ENCODE measurements at places on chromosomes 2 and 18. TPM values are rescaled to one million over a fixed set of nuclear protein-coding genes. Genes with fewer than 3 reads are reported as not detected.

The MZT2B gene
- 184 TPM for total RNA-seq

The GCG gene
- not detected for total RNA-seq

The DGKD gene
- total RNA-seq: 25.8 TPM

The SEMA4F gene
- total RNA-seq: 14.5 TPM

The YWHAQ gene
- 266 TPM for total RNA-seq

The B4GALT6 gene
- total RNA-seq: 1.5 TPM

The KLHL14 gene
- total RNA-seq: 2.8 TPM

The ABCG5 gene
- total RNA-seq: not detected

The NEU2 gene
- not detected for total RNA-seq

The EVA1A gene
- total RNA-seq: not detected

The ARHGAP28 gene
- 6.2 TPM for total RNA-seq

The PAIP2B gene
- total RNA-seq: 12.9 TPM

The GCKR gene
- 0.69 TPM for total RNA-seq

The CROCC2 gene
- total RNA-seq: not detected

DNA sequence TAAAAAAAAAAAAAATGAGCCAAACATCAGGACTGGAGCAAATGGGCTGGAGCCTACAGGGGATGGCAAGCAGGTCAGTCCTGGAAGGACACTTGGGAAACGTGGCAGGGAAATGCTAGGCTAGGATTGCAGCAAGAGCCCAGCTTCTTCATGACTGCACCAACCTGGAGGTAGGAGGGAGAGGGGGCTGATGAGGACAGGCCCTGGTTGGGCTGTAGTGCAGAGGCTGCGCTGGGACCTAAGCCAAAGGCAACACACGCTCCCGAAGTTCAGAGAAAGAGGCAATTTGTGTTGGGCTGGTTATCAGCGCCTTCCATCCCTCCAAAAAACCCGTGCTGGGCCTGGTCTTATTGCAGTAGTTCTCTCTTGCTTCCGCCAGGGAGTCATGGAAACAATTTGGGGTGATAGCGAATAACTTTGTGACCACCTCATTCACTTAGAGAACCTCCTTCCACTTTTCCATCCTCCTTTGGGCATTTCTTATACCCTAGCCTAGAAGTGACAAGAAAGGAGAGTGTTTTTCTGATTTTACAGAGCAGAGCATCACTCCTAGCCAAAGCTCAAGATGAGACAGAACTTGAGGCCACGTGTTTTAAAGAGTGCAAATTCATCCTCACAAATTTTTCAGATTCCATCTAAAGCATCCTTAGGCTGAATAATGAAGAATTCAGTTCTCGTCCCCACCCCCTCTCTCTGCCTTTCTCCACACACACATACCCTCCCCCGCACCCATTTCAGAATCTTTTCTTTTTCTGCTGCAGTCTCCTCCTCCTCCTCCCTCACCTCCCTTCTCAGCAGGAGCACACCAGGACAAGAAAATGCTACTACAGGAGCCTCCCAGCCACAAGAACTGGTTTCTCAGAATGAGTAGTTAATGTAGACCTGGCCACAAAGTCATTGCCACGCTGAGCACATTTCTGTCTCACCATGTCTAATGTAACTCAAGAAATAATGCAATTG is 82.5 kb upstream of the STPG4 start:
- peak; percentile 75 for DNase-seq

GRCh38 chr2:216949700-216950413 is 90.0 kb upstream of the TNP1 start:
- DNase-seq: no peak

DNA sequence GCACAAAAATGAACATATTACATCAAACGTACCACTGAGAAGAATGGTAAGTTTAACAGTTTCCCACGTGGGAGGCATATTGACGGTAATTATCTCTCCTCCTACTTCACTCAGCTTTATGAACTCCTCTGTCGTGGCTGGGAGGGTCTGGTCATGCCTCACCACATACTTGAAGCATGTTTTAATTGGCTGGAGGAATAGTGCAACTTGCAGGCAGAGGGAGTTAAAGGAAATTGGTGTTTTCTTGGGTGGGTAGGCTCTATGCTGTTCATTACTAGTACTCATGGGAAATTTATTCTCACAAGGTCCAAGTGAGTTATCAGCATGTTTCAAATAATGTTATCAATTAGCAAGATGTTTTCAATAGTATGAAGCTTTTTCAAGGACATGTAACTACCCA is 767.0 kb downstream of the PLCL1 start:
- no peak for DNase-seq

GRCh38 chr2:30136764-30137444 is 9.9 kb upstream of the YPEL5 start:
- DNase-seq: no peak

- peak; percentile 60 for DNase-seq
Observed at GRCh38 chr2:226030788-226031646, 631.5 kb downstream of the NYAP2 start.

DNA sequence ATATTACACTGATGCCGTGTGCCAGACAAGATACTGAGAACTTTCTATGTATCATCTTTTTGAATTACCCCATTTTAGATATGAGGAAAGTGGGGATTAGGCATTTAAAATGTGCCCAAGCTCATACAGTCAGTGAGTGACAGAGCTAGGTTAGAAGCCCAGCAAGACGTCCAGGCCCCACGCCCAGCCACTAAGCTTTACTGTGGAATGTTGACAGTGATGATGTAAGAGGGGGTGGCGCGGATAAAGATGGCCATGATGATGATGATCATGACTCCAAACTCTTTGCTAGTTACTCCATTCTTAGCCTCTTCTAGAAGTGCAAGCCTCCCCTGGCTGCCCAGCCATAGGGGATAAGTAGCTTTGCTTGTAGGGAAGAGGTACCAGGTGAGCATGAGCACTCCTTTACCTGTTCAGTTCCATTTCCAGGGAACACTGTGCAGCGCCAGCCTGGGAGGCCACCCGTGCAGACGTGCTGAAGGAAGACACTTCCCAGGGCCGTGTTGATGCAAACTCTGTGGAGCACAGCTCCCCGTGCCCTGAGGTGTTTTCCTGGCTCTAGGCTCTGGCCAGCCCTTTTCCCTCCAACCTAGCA is 65.5 kb downstream of the BCL2L11 start:
- DNase-seq: no peak

DNA sequence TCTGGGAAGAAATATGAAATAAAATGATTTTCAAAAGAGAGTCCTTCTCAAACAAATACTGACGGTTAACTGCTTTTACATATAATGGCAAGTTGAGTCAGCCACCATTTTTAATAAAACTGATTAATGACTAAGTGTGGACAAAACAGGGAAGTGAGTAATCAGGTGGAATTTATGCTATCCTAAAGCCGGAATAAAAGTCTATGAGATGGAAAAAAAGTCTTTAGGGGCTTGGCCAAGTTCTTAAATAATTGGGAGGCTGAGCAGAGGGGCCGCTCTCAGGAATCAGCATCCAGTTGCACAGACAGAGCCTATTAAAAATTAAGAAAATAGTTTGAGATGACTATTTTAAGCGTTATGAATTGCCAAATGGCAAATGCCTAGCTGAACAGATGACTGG is 58.6 kb upstream of the AFF3 start:
- DNase-seq: no peak

GRCh38 chr2:182666674-182667314 is 49.3 kb upstream of the DNAJC10 start:
- no peak for DNase-seq

- DNase-seq: no peak
Observed at GRCh38 chr2:35986871-35987270, 368.7 kb upstream of the CRIM1 start.

GRCh38 chr2:29273004-29273684 is 157.9 kb downstream of the CLIP4 start:
- no peak for DNase-seq

GRCh38 chr2:240392948-240393830 is 42.3 kb upstream of the GPC1 start:
- DNase-seq: no peak

GRCh38 chr18:8121101-8121500 is 488.1 kb upstream of the RAB12 start:
- DNase-seq: no peak

- DNase-seq: no peak
Observed at GRCh38 chr18:75276818-75277609, 66.4 kb downstream of the TSHZ1 start.

GRCh38 chr2:152242787-152243472 is 67.4 kb upstream of the STAM2 start:
- no peak for DNase-seq

DNA sequence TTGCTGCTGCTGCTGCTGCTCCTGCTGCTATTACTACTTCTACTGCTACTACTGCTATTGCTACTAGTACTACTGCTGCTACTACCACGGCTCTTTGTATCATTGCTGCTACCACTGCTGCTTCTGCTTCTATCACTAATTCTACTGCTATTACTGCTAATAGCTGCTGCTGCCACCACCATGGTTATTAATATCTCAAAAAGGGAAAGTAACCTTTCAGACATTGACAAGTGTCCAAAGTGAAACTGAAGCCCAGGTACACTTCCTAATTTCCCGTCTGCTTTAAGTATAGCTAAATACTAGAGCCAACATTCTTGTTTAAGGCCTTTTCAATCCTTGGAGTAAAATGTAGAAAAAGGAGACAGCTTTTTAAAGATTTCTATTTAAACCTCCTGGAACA is 45.4 kb upstream of the EHBP1 start:
- no peak for DNase-seq

GRCh38 chr2:233799716-233800115 is 21.6 kb downstream of the MROH2A start:
- DNase-seq: no peak

DNA sequence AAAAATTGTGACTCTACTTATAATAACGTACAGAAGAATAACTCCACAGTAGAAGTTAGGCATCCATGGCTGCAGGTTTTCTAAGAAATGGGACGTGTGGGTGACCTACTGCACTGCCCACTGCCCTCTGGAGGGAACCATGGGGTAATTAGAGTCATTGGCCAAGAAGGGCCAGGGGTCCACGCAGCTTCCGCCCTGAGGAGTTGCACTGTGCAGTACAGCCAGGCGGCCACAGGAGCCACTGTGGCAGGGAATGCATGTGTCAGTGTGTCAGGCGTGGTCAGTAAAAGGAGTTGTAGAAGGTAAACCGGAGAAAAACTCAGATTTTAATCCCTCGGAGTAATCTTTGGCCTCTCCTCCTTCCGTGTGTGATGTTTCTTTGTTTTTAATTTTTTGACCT is 24.8 kb downstream of the NCK2 start:
- no peak for DNase-seq

- DNase-seq: peak; percentile 18
Observed at GRCh38 chr2:43033466-43034241, 192.8 kb downstream of the ZFP36L2 start.

DNA sequence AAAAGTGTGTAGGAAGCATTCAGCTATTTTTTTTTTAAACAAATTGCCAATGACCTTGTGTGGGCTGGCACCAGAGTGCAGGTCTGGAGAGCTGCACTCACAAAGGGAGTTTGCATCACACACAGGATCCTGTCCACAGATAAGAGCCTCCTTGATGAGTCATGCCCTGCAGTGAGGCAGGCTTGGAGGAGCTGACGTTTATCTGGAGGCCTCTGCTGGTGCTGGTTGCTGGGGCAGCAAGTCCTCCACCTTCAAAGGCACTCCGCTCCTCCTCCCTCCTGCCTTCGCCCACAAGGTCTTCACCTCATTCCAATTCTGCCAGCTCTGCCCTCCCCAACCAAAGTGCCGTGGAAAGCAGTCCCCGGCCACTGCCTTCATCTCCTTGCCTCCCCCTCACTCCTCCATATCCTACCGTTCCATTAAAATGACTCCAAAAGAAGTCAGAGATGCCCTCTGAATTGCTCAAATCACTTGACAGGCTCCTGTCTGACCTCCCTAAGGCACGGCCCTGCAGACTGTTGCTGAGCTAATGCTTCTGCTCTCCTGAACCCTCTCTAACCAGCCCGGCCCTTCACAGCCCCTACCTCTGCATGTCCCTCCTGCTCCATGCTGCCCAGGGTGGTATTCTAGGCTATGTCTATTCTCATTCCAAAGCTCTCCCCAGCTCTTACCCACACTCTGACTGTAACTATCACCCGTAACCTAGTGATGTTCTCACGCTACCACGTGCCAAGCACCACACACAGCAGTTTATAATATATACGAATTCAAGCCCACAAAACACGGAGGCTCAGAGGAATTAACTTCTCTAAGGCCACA is 30.9 kb downstream of the LONRF2 start:
- DNase-seq: peak; percentile 82

- DNase-seq: no peak
Observed at GRCh38 chr2:56770490-56770889, 586.7 kb downstream of the CCDC85A start.

- DNase-seq: no peak
Observed at GRCh38 chr2:235191486-235191885, 239.7 kb downstream of the SH3BP4 start.

DNA sequence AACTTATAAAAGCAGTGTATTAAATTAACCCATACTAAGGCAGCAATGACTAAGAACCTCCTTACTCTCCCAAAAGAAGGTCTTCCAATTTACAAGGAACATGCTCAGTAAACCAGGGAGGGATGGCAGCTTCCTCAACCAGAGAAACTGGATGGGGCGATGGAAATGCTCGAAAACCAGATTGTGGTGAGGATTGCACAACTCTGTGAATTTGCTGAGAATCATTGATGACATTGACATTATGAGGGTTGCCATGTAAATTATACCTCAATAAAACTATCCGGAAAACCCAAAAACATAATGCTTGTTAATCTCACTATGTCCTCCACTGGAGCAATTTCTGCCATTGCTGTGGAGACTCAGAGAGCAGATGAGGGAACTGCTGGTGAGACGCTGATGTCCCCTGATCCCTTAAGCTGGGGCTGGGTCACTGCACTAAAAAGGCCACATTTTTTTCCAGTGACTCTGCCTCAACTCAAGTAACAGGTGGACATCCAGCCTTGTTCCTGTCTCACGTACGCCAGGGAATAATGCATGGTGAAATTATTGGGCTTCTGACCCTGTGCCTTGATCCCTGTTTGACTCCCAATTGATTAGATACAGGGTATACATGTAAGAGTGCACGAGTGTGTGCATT is 288.3 kb downstream of the CYP26B1 start:
- DNase-seq: no peak

GRCh38 chr2:226471987-226472470 is 327.6 kb downstream of the IRS1 start:
- no peak for DNase-seq

- no peak for DNase-seq
Observed at GRCh38 chr2:95667480-95667879, 75.7 kb downstream of the TRIM43 start.

DNA sequence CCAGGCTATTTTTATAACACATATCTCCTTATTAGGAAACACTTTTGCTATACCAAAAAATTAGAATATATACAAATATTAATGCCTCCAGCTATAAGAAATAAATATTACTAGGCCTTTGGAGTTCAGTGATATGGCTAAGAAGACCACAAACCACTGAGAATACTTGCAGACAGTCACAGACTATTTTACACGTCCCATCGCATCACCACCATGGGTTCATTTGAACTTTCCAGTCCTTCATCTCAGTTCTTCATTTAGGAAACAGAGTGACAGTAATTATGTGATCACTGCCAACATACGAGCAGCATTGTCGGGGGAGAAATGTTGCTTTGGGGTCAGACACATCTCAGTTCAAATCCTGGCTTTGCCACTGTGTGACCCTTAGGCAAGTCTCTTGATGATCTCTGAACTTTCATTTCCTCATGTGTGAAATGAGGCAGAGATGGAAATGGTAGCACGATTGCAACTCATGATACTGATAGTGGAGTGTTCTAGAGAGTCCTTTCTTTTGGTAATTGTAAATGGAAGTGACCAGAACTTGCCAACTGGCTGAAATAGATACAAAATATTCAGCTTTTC is 138.9 kb upstream of the NRP2 start:
- no peak for DNase-seq

Measured in uterus (tissue), 4 donors.